Activated naive CD4-positive, alpha-beta T cell treated with anti-CD3 and anti-CD28 coated beads, Interleukin-2, amount 10 ng/mL, durations not matched to agents 7 days and 5 days (primary cell): ENCODE measurements at places on chromosomes 5 and 9.

DNA sequence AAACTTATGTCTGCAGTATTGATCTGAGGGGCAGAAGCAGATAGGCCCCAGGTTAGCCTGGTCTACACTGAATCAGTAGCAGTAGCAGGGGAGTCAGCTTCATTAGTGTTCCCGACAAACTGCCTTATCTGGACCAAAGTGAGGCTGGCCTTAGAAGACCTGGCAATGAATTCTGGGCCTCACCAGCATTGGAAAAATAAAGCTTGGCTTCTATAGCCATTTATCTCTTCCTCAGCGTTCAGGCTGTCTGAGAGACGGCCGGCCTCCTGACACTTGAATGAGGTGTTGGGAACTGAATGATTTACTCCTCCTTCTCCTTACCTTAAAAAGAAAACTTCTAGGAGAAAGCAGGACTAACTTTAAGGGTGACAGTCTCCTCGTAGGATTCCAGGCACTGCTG, 141.8 kb upstream of the RUSC2 start:
- no peak for DNase-seq

- DNase-seq, result no peak
Observed at GRCh38 chr5:78610163-78610583, 38.4 kb downstream of the LHFPL2 start.

GRCh38 chr9:31790720-31791119, 593.7 kb upstream of the ACO1 start:
- DNase-seq, result no peak

GRCh38 chr5:57805732-57806131, 323.1 kb upstream of the ACTBL2 start:
- DNase-seq, result no peak

GRCh38 chr9:72533322-72533721, 11.9 kb downstream of the TMC1 start:
- DNase-seq, result no peak

- no peak for DNase-seq
Observed at GRCh38 chr9:15522130-15522755, 11.5 kb upstream of the PSIP1 start.

GRCh38 chr9:74125941-74126340, 371.2 kb upstream of the RORB start:
- no peak for DNase-seq
